ENCODE measurements at places on chromosomes 2 and 18. TPM values are rescaled to one million over a fixed set of nuclear protein-coding genes. Genes with fewer than 3 reads are reported as not detected.

DNA sequence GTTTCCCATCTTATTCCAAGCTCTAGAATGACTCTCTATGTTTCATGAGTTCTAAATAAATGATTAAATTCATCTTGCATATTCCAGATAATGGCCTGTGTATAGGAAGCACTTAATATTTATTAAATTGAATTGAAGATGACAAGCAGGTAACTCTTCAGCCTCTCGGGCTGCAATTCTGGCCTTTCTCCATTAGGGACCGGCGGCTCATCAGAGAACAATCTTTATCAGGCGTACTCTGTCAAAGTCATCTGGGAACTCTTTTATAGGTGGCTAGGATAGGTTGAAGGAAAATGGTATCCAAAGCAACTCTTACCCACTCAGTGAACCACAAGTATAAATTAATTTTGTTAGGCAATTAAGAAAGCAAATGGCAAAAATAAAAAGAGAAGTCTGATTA, 308.5 kb downstream of the NOL4 start:
- H3K4me1 ChIP-seq = no peaks in the 10 kb centered on the region
- no peaks in the 10 kb centered on the region for H3K27me3 ChIP-seq
- DNase-seq = no peak

- H3K36me3 ChIP-seq = no peaks in the 10 kb centered on the region
- no peak overlapping the region for H3K4me3 ChIP-seq
- H3K4me1 ChIP-seq = no peaks in the 10 kb centered on the region
- no peak overlapping the region for H3K27ac ChIP-seq
- H3K27me3 ChIP-seq = peaks cover 5% of the 10 kb centered on the region
- no peak for DNase-seq
Observed at GRCh38 chr2:6784291-6784690, 81.4 kb downstream of the CMPK2 start.

DNA sequence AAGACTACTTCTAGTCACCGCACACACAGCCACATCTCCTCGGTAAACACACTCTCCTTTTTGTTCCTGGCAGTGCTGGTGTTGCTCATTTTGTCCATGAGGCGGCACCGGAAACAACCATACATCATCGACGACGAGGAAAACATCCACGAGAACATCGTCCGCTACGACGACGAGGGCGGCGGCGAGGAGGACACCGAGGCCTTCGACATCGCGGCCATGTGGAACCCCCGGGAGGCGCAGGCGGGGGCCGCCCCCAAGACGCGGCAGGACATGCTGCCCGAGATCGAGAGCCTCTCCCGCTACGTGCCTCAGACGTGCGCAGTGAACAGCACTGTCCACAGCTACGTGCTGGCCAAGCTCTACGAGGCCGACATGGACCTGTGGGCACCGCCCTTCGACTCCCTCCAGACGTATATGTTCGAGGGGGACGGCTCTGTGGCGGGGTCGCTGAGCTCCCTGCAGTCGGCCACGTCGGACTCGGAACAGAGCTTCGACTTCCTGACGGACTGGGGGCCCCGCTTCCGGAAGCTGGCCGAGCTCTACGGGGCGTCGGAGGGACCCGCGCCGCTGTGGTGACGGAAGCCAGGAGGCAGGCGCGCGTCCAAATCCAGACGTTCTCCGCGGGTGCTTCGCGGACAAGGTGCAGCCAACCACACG, 221.0 kb downstream of the CDH20 start:
- DNase-seq = no peak
- H3K4me3 ChIP-seq = no peak overlapping the region
- H3K27ac ChIP-seq = no peak overlapping the region
- H3K4me1 ChIP-seq = no peaks in the 10 kb centered on the region

- H3K36me3 ChIP-seq = no peaks in the 10 kb centered on the region
- no peak for DNase-seq
- H3K27me3 ChIP-seq = no peaks in the 10 kb centered on the region
- H3K27ac ChIP-seq = no peak overlapping the region
- H3K4me1 ChIP-seq = no peaks in the 10 kb centered on the region
Observed at GRCh38 chr18:76974386-76974785, 152.0 kb downstream of the ZNF236 start.

DNA sequence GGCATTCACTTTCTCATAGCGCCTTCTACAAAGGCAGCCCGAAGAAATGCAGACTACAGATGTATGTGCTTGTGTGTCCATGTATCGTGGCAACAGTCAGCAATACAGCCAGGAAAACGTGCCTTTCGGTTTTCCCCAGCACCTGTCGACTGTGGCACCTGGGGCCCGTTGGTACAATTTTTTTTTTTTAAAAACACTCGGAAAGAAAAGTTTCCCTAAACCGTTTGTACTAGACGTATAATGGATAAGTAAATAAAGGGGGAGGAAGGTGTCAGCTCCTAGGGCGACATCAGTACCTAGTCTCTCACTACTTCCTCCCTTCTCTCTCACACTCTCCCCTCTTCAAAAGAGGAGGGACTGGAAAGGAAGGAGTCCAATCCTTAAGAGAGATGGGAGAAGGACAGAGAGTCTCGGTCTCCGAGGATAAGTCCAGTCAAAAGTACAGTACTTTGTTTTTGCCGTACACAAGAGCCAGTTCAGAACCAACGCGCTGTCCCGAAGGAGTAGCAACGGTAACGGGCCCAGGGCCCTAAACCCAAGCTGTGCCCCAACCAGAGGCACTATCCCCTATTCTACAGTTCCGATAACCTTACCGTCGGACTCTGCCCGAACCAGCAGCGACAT, 759 bp downstream of the PPP4R3B start:
- DNase-seq = peak; percentile 65
- H3K36me3 ChIP-seq = peaks cover 2% of the 10 kb centered on the region
- peak overlapping the region; percentile 93 for H3K27ac ChIP-seq
- peak overlapping the region; percentile 93 for H3K4me3 ChIP-seq

DNA sequence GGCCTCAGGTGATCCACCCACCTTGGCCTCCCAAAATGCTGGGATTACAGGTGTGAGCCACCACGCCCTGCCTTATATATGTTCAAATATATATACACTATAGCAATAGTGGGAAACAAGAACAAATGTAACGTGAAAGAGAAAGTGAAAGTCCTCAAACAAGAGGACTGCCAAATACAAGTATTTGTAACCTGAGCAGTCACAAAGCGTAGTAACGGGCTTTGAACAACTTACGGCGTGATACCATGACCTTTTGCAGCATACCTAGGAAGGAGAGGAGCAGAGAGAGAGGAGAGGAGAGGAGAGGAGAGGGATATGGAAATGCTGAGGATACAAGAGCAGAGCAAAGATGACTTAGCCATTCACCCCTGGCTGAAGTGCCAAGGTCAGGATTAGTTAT, 113.8 kb upstream of the RGPD4 start:
- H3K4me1 ChIP-seq = no peaks in the 10 kb centered on the region
- no peak overlapping the region for H3K27ac ChIP-seq
- no peak for DNase-seq
- H3K27me3 ChIP-seq = no peaks in the 10 kb centered on the region

DNA sequence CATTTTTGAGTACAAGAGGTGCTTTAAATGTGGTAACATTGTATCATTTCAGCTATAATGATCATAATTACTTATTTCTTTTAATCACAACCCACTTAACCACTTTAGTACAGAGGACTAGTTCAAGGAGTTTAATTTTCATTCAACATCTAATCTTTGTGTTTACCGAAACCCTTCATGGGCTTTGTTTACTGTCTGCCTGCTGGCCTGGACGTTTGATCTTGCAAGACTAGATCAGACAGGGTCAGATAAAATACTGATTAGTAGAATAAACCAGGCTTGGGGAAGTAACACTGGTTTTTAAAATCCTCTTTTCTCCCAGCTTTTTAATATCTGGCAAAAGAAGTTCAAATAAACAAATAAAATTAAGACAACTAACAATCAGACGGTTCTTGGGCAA, 93.6 kb downstream of the SATB2 start:
- no peak overlapping the region for H3K27ac ChIP-seq
- H3K27me3 ChIP-seq = no peaks in the 10 kb centered on the region
- peaks cover 20% of the 10 kb centered on the region for H3K4me1 ChIP-seq

DNA sequence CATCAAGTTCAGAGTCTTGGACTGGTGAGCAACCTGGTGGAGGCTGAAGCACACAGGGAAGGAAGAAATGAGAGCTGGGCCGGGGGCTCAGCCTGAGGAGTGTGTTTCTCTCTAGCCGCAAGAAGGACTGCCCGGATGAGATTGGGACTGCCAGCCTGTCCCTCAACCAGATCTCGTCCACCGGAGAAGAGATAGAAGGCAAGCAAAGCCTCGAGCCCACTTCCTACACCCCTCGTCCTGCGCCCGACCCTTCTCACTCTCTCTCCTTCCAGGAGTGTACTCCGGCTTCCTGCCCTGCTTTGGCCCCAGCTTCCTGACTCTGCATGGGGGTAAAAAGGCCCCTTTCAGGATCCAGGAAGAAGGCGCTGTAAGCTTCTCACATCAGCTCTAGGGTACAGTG, 26.2 kb downstream of the FER1L5 start:
- peaks cover 5% of the 10 kb centered on the region for H3K27me3 ChIP-seq
- no peaks in the 10 kb centered on the region for H3K36me3 ChIP-seq
- no peak for DNase-seq
- peaks cover 6% of the 10 kb centered on the region for H3K4me1 ChIP-seq
- no peak overlapping the region for H3K4me3 ChIP-seq

- no peaks in the 10 kb centered on the region for H3K27me3 ChIP-seq
- no peak overlapping the region for H3K4me3 ChIP-seq
Observed at GRCh38 chr2:103179798-103180197, 418.0 kb downstream of the TMEM182 start.

DNA sequence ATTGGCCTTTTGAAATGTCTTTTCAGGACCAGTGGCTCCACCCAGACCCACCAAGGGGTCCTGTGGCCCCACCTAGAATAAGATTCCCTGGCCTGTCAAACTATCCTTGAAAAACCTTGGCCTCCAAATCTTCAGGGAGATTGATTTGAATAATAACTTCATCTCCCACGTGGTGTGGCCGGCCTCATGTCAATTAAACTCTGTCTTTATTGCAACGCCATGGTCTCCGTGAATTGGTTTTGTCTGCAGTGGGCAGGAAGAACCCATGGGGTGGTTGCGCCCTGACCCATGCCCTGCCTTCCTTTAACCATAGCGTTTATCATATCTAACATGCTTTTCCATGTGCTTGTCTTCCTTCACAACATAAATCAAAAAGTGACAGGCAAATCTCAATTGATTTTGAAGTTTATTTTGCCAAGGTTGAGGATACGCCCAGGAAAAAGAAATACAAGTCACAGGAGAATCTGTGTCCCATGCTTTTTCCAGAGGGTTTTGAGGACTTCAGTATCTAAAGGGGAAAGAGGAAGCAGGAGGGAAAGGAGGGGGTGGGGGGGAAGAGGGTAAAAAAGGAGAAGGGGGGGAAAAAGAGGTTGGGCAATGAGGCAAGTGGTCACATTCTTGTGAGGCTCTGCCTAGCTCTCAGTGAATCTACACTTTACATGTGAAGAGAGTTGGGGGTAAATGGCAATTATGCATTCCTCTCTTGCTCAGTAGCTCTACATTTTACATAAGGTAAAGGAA, 66.5 kb upstream of the CABLES1 start:
- H3K4me1 ChIP-seq = peaks cover 16% of the 10 kb centered on the region
- DNase-seq = no peak
- H3K36me3 ChIP-seq = no peaks in the 10 kb centered on the region
- 0 out of 3 replicates have a peak, but pooled peaks cover 7% of the 10 kb centered on the region for H3K27me3 ChIP-seq

- no peak overlapping the region for H3K27ac ChIP-seq
- no peak overlapping the region for H3K4me3 ChIP-seq
Observed at GRCh38 chr2:205755923-205756322, 73.6 kb downstream of the NRP2 start.

- H3K27me3 ChIP-seq = no peaks in the 10 kb centered on the region
- H3K4me3 ChIP-seq = no peak overlapping the region
- no peaks in the 10 kb centered on the region for H3K4me1 ChIP-seq
- DNase-seq = no peak
- no peak overlapping the region for H3K27ac ChIP-seq
- no peaks in the 10 kb centered on the region for H3K36me3 ChIP-seq
Observed at GRCh38 chr18:55144193-55144930, 185.1 kb upstream of the CCDC68 start.

GRCh38 chr18:58632552-58632951, 3.7 kb upstream of the ALPK2 start:
- no peak overlapping the region for H3K4me3 ChIP-seq
- no peak for DNase-seq
- peaks cover 2% of the 10 kb centered on the region for H3K27me3 ChIP-seq
- peaks cover 29% of the 10 kb centered on the region for H3K4me1 ChIP-seq
- no peaks in the 10 kb centered on the region for H3K36me3 ChIP-seq
- no peak overlapping the region for H3K27ac ChIP-seq

- peak; percentile 53 for DNase-seq
- peaks cover 13% of the 10 kb centered on the region for H3K4me1 ChIP-seq
- peak within 1 kb of the TSS; percentile 31 for H3K4me3 ChIP-seq
- no peak within 1 kb of the TSS for H3K27ac ChIP-seq
Observed at GRCh38 chr2:101474731-101475384, at the start of gene RFX8. TSS of gene RFX8 (minus strand) at chr2:101475112. CDS start at chr2:101466848, 8,264 bp downstream.

DNA sequence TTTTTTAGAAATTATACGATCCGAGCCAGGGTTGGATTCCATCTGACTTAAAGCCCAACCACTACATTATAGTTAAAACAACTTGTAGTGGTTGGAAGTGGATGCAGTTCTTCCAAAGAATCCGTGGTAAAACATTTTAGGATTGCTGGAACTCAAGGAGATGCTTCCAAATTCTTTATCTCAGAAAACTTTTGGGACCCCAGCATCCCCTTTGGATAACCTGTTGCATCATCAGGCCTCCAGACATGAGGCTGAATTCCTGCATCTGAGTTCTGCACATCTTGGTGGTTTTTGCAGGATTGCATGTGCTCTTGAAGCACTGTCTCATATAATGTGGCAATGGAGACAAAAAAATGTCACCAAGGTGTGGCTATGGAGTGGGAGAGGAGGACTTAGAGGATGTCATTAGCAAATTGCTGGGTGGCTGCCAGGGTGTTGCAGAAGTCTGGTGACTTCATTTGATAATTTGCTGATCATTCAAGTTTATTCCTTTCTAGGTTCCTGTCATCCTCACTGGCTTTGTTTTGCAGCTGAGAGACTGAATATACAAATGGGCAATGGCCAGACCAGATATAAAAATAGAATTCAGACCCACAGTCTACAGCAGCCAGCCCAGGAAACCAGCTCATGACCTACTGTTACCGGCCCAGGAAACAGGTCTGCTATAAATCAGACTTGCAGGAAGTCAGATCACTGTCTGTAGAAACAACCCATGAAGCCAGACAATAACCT, 207.7 kb downstream of the BCL2 start:
- 0 out of 2 replicates have a peak, but pooled peaks cover 1% of the 10 kb centered on the region for H3K27me3 ChIP-seq
- H3K36me3 ChIP-seq = no peaks in the 10 kb centered on the region
- no peak overlapping the region for H3K27ac ChIP-seq
- no peak overlapping the region for H3K4me3 ChIP-seq
- H3K4me1 ChIP-seq = no peaks in the 10 kb centered on the region

GRCh38 chr2:152613235-152613634, 104.0 kb downstream of the PRPF40A start:
- no peak for DNase-seq
- peaks cover 45% of the 10 kb centered on the region for H3K36me3 ChIP-seq
- no peak overlapping the region for H3K27ac ChIP-seq
- no peak overlapping the region for H3K4me3 ChIP-seq
- H3K27me3 ChIP-seq = no peaks in the 10 kb centered on the region

GRCh38 chr2:152016181-152017120, 82.4 kb downstream of the CACNB4 start:
- H3K36me3 ChIP-seq = no peaks in the 10 kb centered on the region
- no peaks in the 10 kb centered on the region for H3K27me3 ChIP-seq
- DNase-seq = peak; percentile 75
- H3K27ac ChIP-seq = no peak overlapping the region
- H3K4me1 ChIP-seq = peaks cover 23% of the 10 kb centered on the region
- H3K4me3 ChIP-seq = no peak overlapping the region

RNF125 gene
- 1.3 TPM for total RNA-seq

CNTNAP5 gene
- not detected for total RNA-seq

RAD51AP2 gene
- 0.11 TPM for total RNA-seq

UXS1 gene
- total RNA-seq = 53.3 TPM

RGPD4 gene
- total RNA-seq = not detected

APOB gene
- total RNA-seq = 2,017 TPM

CROCC2 gene
- not detected for total RNA-seq
